CD4-positive, CD25-positive, alpha-beta regulatory T cell (primary cell): ENCODE measurements at places on chromosomes 7 and 10.

DNA sequence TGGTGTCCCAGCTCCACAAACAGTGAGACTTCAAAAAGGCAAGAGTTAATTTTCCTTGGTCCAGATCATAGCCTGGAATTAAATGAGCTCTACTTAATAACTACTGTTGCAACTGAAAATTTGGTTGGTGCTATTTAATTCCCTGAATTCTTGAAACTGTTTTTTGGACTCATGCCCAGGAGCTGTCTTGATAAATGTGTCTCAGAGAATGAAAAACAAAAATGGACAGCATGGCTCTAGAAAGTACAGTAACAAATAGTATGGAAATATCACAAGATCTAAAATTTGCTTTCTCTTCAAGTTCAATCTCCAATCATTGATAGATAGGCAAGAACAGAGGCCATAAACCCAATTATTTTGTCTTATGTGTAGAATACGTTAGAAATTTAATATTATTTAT, 42.5 kb downstream of the CCDC71L start:
- DNase-seq, result no peak

DNA sequence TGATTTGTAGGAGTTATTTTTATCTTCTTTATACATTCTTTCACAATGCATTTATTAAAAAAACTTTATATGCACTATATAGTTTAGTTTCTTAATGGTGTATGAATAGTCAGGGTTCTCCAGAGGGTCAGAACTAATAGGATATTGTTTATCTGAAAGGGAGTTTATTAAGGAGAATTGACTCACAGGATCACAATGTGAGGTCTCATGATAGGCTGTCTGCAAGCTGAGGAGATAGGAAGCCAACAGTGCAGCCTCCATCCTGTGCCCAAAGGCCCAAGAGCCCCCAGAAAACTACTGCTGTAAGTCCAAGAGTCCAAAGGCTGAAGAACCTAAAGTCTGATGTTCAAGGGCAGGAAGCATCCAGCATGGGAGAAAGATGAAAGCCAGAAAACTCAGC, 192.8 kb upstream of the AHR start:
- no peak for DNase-seq

GRCh38 chr7:3141326-3141725, 97.7 kb upstream of the CARD11 start:
- no peak for DNase-seq

- no peak for DNase-seq
Measured at GRCh38 chr7:49597805-49598204, 175.6 kb upstream of the VWC2 start.

GRCh38 chr10:84406561-84406960, 78.2 kb downstream of the CCSER2 start:
- DNase-seq, result no peak

DNA sequence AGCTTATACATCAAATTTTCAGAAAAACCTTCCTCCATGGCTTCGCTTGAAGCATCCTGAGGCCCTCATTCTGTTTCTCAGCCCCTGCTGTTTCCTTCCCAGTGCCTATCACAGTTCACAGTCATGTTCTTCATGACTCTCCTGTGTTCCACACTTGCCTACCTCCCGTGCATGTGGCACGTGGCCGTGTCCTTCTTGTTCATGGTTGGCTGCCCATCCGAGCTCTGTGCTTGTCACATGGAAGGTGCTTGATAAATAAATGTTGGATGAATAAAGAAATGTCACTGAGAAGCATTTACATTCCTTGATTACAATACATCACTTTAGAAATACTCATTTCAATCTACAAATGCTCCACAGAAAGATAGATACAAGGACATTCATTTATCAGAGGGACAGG, 23.7 kb upstream of the EGFR start:
- no peak for DNase-seq

GRCh38 chr10:107083388-107084009, 81.0 kb downstream of the SORCS1 start:
- DNase-seq, result no peak

GRCh38 chr10:70809011-70809611, 6.6 kb upstream of the SGPL1 start:
- DNase-seq, result no peak
